ENCODE measurements at places on chromosomes 7 and 10.

GRCh38 chr10:6171881-6172695, 30.6 kb upstream of the PFKFB3 start:
- peak; percentile 97 for DNase-seq

GRCh38 chr7:149229526-149229925, 9.9 kb upstream of the ZNF212 start:
- DNase-seq, result no peak

- no peak for DNase-seq
Measured at GRCh38 chr10:22479419-22479818, 134.1 kb downstream of the SPAG6 start.

GRCh38 chr7:82443036-82443546, 486 bp downstream of the CACNA2D1 start:
- peak; percentile 52 for DNase-seq

GRCh38 chr7:70678621-70679251, 453.2 kb upstream of the GALNT17 start:
- DNase-seq, result peak; percentile 70

DNA sequence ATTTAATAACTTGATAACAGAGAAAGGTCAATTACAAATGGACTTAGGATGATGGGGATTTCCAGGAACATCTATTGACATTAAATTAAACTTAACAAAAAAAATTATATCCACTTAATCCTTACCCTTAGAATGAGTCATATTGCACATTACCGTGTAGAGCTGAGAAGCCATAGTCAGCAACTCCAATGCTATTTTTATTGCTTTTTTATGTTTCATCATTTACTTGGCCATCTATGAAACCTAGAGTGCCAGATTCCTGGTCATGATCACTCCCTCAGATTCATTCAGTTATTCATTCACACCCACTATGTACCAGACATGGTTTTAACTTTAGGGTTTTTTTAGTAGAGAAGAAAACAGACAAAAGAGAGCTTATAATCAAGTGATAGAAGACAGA, 1180.4 kb downstream of the CNTNAP2 start:
- DNase-seq, result no peak

- DNase-seq, result peak; percentile 59
Measured at GRCh38 chr7:140639366-140640053, 1.1 kb downstream of the DENND2A start.

DNA sequence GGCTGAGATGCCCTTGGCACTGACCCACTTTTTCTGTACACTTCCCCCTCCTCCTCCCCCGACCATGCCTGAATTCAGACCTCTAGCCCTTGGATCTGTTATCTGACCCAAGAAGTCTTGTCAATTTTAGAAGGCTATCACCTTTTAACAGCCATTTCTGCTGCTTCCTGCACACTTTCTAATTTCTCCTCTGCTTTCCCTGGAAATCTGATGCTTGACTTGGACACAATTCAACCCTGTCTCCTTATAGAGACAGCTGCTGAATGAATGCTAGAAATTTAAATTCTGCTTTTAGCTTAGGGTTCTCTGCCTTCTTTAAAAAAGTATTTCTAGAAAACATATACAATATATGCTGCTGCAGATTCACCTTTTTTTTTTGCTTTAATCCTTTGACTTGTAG, 417.9 kb upstream of the KLF6 start:
- DNase-seq, result no peak

- DNase-seq, result no peak
Measured at GRCh38 chr10:98420786-98421185, 5.8 kb upstream of the PYROXD2 start.

GRCh38 chr10:35194906-35195305, 68.3 kb downstream of the CREM start:
- peak; percentile 37 for DNase-seq

- DNase-seq, result peak; percentile 23
Measured at GRCh38 chr7:112648781-112649180, 141.4 kb downstream of the TMEM168 start.

GRCh38 chr10:78139341-78139740, 105.7 kb downstream of the RPS24 start:
- DNase-seq, result no peak

DNA sequence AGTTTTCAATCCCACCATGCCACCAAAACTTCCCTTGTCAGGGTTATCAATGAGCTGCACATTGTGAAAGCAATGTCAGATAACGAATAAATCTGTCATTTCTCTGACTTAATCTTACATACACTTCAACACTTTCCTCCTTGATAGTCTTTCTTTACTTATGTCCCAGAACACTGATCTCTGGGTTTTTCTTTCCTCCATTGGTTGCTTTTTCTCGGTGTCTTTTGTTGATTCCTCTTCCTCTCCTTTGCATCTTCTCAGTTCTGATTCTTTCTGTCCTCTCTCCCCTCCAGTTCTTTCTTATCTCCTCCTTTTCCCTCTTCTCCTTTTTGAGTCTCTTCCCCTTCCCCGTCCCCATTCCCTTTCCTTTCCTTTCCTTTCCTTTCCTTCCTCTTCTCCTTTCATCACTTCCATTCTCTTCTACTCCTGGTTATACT, 16.6 kb downstream of the DNAJB9 start:
- no peak for DNase-seq

DNA sequence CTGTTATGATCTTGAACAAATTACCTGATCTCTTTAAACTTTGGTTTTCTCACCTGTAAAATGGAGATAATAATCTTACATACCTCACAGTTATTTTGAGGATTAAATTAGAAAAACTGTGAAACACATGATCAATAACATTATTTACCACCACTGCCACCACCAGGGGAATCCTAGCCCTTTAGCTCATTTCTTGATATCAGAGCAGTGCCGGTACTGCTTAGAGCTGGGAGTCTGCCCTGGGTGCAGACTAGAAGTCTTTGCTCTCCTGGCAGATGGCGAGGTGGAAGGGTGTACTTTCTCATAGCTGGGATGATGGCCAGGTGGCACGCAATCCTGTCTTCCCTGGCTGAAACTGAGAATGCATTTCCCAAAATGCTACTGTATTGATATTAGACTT, 12.7 kb upstream of the EFCAB10 start:
- no peak for DNase-seq

GRCh38 chr7:142833174-142834048, 21.5 kb upstream of the EPHB6 start:
- DNase-seq, result no peak

DNA sequence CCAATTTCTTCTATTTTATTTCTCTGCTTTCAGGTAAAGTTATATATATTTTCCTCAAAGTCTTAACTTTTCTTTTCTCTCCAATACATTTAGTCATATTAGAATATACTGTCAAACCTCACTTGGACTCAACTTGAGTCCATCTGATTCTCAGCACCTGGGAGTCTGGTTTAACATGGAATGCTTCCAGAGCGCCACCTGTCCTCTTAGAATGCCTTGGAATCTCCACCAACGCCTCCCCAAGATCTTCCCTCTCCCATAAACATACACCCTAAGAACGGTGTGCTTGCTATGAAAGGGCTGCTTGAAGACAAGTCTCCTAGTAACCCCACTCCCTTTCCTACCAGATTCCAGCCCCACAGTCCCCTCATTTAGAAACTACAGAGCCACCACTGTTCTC, 229.1 kb upstream of the MKLN1 start:
- no peak for DNase-seq

- peak; percentile 93 for DNase-seq
Measured at GRCh38 chr7:50826371-50827172, 43.9 kb upstream of the GRB10 start.

- peak; percentile 46 for DNase-seq
Measured at GRCh38 chr10:50322077-50322476, 70.8 kb upstream of the ASAH2 start.

GRCh38 chr7:7032221-7032620, 150.1 kb upstream of the C1GALT1 start:
- no peak for DNase-seq

GRCh38 chr7:30412782-30413504, 65.6 kb downstream of the NOD1 start:
- DNase-seq, result peak; percentile 89

- DNase-seq, result no peak
Measured at GRCh38 chr7:34839645-34840044, 181.6 kb downstream of the NPSR1 start.

GRCh38 chr7:75743455-75743859, 4.7 kb upstream of the HIP1 start:
- no peak for DNase-seq

DNA sequence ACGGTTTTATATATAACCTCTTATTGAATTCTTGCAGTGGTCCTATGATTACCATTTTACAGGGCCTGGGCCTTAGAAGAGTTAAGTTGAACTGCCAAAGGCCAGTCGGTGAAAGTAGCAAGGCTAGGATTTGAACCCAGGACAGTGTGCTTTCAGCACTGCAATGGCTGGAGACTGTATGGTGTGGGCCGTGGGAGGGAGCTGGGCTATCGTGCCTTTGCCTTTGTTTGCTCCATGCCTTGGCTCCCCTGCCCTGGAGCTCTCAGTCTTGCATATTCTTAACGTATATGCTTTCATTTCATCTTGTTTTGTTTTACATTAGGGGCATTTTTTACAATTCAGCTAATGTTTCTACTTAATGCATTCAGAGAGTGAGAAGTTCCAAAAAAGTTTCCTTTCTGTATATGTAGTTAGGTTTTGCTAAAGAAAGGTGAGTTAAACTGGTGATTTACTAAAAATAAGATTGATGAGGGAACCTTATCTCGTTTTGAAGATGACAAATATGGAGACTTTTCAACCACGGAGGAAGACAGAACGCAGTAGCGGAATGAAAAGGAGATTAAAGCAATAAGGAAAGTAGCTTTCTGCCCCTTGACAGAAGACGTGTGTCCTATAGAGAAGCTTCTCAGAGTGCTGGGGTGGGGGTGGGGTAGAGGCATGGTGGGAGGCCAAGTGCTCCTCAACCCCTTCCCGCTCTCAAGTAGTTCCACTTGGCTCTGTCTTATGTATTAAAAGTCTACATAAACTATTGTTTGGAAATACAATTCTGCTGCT, 82.5 kb downstream of the RTKN2 start:
- DNase-seq, result no peak

- no peak for DNase-seq
Measured at GRCh38 chr7:102454468-102454867, 10.2 kb downstream of the ALKBH4 start.

DNA sequence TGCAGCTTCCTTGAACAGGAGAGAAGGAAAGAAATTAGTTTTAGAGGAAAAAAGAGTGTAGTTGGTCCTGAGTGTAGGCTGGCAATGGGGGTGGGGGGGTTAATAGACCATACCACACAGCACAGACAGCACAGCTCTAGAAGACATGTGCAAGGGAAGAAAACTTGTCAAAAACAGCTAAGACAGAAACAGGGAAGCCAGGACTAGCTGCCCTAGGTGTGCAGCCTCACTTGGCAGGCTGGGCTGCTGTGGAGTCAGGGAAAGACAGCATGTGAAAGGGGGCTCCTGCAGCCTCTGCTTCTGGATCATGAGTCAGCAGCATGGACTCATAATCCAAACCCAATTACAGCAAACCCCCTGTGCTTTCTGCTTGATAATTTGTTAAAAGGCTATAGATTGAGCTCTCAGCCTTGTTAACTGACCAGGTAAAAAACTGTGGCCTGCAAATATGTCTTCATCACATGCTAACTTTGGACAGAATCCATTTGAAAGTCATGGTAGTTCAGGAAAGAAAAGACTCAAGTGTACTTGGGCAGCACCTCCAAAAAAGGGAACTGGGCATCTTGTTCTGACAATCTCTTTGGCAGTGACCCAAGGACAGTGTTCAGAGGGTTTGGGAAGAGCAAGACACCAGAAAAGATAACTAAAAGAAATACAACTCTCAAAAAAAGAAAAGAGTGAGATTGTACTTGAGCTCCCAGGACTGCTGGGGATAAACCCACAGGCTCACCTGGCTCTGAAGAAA, 142.2 kb upstream of the VWC2 start:
- DNase-seq, result no peak

GRCh38 chr7:79709574-79710409, 256.3 kb upstream of the MAGI2 start:
- peak; percentile 30 for DNase-seq

- DNase-seq, result no peak
Measured at GRCh38 chr10:63591600-63592379, 70.6 kb downstream of the REEP3 start.

- DNase-seq, result no peak
Measured at GRCh38 chr10:11164551-11164802, 146.8 kb downstream of the CELF2 start.

DNA sequence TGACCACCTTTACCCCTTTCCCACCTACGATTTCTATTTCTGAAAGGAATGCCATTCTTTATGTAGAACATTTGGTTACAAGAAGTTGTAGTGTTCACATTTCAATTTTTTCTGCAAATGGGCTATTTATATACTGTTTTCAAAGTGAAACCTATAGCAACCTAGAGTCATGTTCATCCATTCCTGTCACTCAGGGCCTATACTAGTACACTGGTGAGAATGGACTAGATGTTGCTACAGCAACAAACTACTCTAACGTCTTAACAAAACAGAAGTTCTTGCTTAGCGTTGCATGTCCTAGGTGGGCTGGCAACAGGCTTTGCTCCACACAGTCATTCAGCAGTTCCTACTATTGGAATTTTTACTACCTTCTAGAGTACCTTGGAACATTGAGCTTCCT, 16.3 kb downstream of the CASD1 start:
- no peak for DNase-seq

GRCh38 chr7:139232904-139233303, 1.9 kb downstream of the UBN2 start:
- peak; percentile 89 for DNase-seq

DNA sequence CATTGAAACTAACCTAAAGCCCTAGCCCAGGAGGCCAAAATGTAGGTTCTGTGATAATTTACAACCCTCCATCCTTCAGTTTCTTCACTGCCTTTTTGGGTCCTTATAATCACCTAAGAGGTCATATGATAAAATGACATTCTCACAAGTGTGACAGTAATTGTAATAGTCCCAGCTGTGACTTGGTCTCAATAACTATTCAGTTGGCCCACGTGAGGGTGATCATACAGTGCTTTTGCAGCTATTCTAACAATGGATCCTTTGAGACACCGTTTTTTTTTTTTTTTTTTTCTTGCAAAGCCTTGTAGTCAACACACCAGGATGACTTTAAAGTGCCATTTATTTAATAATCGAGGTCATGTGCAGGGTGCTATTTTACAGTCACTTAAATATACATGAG, 760.0 kb downstream of the PHTF2 start:
- no peak for DNase-seq

GRCh38 chr7:100003711-100004661, 11.4 kb upstream of the ZKSCAN1 start:
- DNase-seq, result no peak

Measured in ELR (cell line).